Bronchus fibroblast of lung (primary cell): ENCODE measurements at places on chromosomes 4 and X. TPM values are rescaled to one million over a fixed set of nuclear protein-coding genes. Genes with fewer than 3 reads are reported as not detected.

LDB2 gene
- total RNA-seq, result 3.9 and 6.7 TPM in 2 replicates

MCF2 gene
- not detected in 2 replicates for total RNA-seq

AMBN gene
- total RNA-seq, result not detected in 2 replicates

BMX gene
- total RNA-seq, result not detected in 2 replicates

ERCC6L gene
- total RNA-seq, result 7.4 and 9.4 TPM in 2 replicates
